ENCODE measurements at places on chromosomes 13 and 19.
A peak's percentile ranks its signal among the peaks of the same experiment; 100 is the strongest.

DNA sequence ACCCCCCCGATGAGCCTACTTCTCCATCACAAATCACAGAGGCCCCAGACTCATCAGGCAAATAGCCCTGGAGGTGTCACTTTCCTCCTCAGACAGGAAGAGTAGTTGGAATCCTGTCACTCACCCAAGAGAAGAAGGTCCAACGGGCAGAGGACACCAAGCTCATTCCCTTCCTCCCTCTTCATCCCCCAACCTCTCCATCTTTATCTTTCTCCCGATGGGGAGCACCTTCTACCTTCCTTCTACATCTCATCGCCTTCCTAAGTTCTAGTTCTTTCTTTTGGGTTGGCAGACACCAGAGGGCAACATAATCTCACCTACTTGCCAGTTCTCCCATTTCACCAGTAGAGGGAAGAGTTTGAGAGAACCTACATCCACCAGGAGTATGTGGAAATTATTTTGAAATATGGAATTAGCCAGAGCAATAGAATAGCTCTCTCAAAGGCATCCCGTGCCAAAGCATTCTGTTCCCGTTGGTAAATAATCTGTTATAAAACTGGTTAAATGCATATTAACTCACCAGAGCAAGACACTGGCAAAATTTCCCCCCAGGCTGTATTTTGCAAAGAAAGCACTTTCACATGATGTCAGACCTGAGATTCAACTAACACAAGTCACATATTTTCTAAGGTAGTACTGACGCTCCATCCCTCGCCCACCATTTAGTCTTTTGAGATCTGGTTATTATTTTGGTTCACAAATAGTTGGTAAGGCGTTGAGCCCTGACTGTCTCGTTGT is 55.0 kb downstream of the ZIC5 start:
- DNase-seq: no peak

GRCh38 chr19:1401138-1401888 is at the start of gene GAMT:
TSS of gene GAMT (minus strand) at chr19:1401542. CDS start at chr19:1401476, 66 bp downstream.
- peak; percentile 76 for DNase-seq

DNA sequence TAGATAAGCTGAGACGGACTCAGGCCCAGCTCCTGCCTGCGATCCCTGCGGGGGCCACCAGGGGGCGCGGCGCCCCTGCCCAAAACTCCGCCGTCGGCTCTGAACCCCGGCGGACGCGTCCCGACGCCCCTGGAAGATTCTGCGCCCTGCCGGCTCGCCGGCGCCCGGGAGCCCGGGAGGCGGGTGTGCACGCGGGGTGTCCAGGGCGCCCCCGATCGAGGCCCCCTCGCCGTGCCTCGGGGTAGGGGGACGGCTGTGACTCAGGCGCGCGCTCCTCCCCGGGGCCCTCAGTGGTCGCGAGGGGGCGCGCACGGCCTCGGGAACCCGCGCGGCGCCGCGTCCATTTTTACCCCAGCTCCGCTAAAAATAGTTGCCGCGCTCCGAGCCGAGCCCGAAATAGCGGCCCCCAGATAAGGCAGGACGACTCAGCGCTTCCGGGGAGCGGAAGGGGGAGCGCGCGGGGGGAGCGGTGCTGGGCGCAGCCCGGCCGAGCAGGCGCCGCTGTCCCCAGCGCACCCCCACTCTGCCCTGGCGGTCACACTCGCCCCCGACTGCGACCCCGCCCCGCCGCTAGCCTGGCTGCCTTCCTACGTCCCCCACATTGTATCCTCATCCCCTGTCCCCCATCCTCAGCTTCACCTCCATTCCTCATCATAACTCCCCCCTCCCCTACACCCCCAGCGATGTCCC is 16.0 kb upstream of the ERCC1 start:
- peak; percentile 95 for DNase-seq

DNA sequence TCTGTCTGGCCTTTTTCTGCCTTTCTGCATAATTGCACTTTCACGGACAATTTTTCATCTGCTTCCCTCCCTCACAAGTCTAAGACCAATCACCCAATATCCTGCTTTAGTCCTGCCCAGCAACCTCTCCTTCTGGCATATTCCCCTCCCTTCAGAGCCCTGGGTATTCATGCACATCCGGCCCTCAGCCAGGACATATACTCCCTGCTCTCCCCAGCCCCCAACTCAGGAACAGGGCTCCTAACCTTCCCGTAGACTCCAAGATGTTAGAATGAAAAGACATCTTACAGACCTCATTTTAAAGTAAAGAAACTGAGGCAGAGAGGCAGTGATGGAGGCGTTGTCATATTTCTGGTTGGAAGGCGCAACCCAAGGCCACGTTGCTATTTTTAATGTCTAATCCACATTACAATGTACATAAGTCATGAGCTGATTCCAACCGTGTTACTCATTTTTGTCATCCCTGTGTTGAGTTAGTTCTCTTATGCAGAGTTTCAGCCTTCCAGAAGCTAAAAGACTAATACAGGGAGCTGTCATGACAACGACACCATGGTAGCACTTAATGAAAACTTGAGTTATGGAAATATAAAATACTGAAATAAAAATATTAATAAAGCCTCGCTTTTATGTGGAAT is 209.2 kb downstream of the TSHZ3 start:
- DNase-seq: no peak

- no peak for DNase-seq
Measured at GRCh38 chr19:2514981-2515518, 39.1 kb downstream of the GADD45B start.

DNA sequence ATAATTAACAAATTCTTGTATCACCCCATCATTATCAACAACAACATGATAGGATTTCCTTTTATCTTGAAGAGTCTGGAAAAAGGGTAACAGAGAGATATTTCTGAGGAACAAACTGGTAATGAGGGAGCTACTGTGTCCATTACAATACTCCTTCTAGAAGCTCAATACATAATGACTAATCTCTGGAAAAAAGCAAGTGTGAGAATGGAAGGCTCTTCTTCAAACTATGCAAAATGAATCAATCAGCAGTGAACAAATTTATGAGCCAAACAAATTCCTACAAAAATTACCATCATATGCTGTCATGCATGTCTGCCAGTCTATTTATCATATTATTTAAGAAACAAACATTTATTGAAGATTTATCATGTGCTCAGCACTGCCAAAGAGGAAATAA is 30.0 kb upstream of the USPL1 start:
- DNase-seq: no peak

GRCh38 chr19:51644636-51645271 is 1.9 kb downstream of the SIGLEC14 start:
- DNase-seq: no peak

DNA sequence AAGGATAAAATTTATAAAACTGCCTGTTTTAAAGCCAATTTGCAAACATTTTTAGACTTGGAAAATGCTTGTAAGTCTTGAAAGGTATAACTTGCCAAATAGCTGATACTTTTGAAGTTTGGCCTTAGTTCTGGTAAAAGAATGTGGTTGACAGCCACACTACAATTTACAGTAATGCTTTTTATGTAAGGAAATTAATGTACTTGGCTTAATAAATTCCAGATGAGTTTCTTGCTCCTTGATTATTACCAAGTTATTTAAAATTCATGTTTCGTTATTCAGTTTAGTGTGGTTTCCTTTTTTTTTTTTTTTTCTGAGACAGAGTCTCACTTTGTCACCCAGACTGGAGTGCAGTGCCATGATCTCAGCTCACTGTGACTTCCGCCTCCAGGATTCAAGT is 14.9 kb downstream of the LMO7 start:
- no peak for DNase-seq

DNA sequence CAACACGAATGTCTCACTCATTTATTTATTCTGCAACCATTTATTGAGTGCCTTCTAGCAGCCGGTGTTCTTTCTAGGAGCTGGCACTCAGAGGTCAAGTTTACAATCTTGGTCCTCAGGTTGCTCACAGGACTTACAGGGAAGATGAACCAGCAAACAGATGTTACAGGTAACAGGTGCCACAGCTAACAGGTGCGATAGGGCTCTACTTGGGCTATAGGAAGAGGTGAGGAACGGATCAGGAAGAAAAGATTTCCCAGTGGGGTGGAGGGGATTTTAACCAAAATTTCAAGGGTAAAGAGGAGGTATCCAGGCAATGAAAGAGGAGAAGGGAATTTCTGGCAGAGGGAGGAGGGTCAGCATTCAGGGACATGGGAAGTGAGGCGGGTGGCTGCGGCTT is 87.3 kb upstream of the FARP1 start:
- no peak for DNase-seq

GRCh38 chr19:48991011-48991609 is 2.0 kb downstream of the GYS1 start:
- no peak for DNase-seq

GRCh38 chr13:93226623-93227279 is at the start of gene GPC6:
TSS of gene GPC6 (plus strand) at chr13:93226807.
- DNase-seq: peak; percentile 70

DNA sequence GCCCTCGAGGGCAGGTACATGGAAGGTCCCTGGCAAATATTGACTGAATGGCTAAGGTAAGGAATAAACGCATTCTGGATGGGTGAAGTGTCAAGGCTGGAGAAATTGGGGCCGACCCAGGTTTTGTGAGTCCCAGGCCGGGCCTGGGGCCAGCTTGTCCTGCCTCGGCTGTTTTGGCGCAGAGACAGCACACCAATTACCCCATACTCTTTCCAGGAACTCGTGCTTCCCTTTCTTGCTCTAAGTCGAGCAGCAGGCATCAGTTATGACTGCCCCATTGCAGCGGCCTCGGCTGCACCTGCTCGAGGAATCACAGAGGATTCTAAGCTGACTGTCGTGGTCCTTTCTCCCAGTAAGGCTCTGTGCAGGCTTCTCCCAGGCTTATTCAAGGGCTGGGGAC is 67.1 kb downstream of the ZNF536 start:
- DNase-seq: no peak

DNA sequence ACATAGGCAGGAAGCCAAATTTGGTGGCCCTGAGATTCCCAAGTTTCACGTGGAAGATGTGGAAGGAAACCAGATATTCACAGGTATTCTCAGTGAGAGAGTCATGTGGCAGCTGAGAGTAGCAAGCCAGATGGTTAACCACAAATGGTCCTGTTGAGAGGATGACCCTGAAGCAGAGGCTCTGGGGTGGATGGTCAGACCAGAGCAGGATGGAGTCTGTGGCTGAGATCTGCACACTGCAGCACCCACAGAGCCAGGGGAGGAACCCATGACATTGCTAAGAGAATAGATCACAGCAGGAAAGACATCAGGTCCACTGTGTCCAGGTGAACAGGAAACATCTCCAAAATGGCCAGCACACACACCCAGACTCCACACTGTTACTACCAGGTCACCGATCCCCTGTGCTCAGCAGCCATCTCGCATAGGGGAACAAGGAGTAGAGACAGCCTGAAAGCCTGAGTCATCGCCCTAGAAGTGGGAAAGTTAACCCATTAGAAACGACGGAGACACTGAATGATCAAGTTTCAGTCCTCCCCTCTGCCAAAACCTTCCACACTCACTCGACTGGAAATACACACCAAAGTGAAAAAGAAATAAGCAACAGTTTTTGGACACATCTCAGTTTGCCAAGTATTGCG is 160.0 kb downstream of the RBM26 start:
- no peak for DNase-seq

- DNase-seq: no peak
Measured at GRCh38 chr13:28357247-28357825, 137.6 kb downstream of the FLT1 start.

GRCh38 chr19:41264581-41265394 is 616 bp downstream of the HNRNPUL1 start:
- DNase-seq: peak; percentile 78

DNA sequence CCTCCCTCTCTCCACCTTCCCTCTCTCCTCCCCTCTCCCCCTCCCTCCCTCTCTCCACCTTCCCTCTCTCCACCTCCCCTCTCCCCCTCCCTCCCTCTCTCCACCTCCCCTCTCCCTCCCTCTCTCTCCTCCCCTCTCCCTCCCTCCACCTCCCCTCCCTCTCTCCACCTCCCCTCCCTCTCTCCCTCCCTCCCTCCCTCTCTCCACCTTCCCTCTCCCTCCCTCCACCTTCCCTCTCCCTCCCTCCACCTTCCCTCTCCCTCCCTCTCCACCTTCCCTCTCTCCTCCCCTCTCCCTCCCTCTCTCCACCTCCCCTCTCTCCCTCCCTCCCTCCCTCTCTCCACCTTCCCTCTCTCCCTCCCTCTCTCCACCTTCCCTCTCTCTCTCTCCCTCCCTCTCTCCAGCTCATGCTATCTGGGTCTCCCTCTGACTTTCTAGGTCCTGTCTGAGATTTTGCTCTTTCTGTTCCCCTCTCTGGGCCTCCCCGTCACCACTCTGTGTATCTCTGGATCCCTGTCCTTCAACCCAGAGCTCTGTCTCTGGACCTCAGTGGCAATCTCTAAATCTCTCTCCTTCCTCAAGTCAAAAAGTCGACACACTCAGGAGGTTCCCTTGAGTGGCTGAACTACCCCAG is 3.5 kb upstream of the CNOT3 start:
- DNase-seq: no peak

DNA sequence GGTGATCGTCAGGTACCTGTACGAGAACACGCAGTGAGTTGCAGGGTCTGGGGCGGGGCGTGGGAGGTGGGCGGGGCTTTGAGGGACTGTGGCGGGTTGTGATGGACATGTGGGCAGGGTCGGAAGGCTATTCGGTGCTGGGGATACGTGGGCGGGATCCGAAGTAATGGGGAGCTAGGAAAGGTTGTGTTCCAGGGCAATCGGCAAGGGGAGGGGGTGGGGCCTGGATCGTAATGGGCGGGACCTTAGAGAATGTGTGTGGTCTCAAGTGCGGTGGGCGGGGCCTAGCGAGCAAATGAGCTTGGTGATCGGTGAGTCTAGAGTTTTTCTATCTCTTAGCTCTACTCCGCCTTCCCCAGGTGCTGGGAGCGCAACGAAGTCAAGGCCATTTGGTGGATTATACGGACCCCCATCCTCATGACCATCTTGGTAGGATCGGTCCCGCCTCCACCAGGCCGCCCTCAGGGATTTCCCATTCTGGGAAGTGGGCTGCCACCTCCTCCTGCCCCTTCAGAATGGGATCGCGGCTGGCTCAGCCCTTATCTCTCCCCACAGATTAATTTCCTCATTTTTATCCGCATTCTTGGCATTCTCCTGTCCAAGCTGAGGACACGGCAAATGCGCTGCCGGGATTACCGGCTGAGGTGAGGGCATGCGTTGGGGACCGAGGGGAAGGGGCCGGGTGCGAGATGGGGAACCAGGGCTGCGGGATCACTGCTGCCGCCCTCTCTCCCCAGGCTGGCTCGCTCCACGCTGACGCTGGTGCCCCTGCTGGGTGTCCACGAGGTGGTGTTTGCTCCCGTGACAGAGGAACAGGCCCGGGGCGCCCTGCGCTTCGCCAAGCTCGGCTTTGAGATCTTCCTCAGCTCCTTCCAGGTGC is 9.6 kb downstream of the GIPR start:
- DNase-seq: no peak

DNA sequence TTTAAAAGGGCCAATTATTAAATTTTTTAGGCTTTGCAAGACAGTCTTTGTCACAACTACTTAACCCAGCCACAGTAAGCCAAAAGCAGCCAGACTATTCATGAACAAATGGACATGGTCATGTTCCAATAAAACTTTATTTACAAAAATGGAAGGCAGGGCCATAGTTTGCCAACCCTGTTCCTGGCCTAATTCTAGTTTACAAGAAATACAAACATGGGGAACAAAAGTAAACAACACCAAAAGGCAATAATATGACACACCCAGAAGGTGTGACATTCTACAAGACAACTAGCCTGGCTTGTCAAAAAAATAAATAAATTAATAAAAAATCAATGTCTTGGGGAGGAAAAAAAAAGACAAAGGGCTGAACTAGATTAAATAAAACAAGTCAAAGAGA is 24.8 kb upstream of the CCNP start:
- DNase-seq: no peak

- DNase-seq: no peak
Measured at GRCh38 chr13:58666331-58666730, 1034.8 kb downstream of the PCDH17 start.

Data from ovary (tissue), 10 donors.